Calu3 (cell line): ENCODE measurements at places on chromosomes 16 and 17. TPM values are rescaled to one million over a fixed set of nuclear protein-coding genes. Genes with fewer than 3 reads are reported as not detected.

Gene C1QTNF8
- not detected in 2 replicates for total RNA-seq

Gene CA7
- total RNA-seq, result not detected in 2 replicates

Gene SALL1
- total RNA-seq, result not detected in 2 replicates

Gene CDR2L
- 39.4 and 48.3 TPM in 2 replicates for total RNA-seq

GRCh38 chr17:82170412-82170961 is 42.2 kb downstream of the CCDC57 start:
- DNase-seq, result no peak

- no peak for DNase-seq
These were observed 17.6 kb downstream of the ATPAF2 start for GRCh38 chr17:18021372-18021771.

- no peak for DNase-seq
These were observed 112.1 kb upstream of the FOXF1 start for GRCh38 chr16:86398201-86398600.

DNA sequence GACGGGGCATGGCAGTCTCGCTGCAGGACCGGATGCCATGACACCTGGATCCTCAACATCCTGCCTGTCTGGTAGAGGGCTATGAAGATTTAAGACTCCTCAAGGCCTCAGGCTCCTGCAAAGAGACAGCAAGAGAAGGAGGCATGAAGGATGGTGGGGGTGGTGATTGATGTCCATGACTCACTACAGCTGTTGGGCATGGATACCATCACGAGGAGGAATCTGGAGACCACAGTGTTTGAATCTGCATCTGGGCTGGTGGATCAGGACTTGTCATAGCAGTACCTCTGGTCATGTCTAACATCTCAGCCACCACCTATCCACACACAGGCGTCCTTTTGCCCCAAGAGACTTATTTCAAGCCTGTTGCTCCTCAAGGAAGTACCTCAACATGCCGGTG is 50.2 kb upstream of the WSCD1 start:
- DNase-seq, result no peak

DNA sequence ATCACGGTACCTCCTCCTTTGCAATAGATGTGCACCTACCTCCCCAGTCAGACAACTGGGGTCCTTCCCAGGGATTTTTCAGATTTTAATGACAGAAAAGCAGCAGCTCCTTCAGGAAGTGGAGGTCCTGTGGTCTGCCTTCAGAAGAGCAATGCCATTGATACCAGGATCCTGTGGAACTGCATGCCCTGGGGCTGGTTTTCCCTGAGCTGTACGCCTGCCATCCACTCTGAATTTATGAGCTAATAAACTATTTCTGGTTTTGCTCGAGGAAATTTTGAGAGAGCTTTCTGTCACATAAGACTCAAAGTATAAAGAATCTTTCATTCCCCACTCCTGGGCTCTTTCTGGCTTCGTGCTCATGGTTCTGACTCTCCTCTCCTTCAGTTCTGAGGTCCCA is 10.0 kb upstream of the CCL23 start:
- DNase-seq, result no peak

GRCh38 chr17:77208217-77208808 is 67.5 kb downstream of the SEC14L1 start:
- DNase-seq, result no peak

DNA sequence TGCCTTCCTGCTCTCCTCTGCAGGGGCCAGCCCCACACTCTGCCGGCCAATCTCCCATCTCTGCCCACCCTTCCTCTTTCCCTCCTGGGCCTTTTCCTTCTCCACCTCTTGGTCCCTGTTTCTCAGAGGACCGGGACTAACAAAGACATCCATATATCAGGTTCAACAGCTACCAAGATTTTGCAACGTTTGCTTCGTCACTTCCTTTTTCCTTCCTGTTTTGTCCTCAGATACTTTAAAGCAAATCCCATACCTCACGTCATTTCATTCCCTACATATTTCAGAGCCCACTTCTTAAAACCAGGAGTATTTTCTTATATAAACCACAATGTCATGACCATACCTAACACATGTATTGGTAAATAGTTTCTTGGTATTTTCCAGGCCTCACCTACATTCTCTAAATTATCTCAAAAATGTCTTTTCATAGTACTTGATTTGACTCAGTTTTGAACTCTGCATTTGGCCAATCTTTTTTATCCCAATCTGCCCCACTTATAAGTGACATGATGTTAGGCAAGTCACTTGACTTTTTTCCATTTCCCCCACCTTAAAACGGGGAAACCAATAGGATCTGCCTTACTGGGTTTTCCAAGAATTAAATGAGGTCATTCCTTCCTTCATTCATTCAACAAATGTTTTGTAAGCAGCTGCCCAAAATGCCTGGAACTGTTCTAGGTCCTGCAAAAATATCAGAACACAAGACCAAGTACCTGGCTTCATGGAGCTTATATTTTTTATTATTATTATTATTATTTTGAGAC is 7.2 kb upstream of the USP10 start:
- no peak for DNase-seq

- peak; percentile 46 for DNase-seq
These were observed 85.7 kb downstream of the TIMM22 start for GRCh38 chr17:1082579-1082978.

DNA sequence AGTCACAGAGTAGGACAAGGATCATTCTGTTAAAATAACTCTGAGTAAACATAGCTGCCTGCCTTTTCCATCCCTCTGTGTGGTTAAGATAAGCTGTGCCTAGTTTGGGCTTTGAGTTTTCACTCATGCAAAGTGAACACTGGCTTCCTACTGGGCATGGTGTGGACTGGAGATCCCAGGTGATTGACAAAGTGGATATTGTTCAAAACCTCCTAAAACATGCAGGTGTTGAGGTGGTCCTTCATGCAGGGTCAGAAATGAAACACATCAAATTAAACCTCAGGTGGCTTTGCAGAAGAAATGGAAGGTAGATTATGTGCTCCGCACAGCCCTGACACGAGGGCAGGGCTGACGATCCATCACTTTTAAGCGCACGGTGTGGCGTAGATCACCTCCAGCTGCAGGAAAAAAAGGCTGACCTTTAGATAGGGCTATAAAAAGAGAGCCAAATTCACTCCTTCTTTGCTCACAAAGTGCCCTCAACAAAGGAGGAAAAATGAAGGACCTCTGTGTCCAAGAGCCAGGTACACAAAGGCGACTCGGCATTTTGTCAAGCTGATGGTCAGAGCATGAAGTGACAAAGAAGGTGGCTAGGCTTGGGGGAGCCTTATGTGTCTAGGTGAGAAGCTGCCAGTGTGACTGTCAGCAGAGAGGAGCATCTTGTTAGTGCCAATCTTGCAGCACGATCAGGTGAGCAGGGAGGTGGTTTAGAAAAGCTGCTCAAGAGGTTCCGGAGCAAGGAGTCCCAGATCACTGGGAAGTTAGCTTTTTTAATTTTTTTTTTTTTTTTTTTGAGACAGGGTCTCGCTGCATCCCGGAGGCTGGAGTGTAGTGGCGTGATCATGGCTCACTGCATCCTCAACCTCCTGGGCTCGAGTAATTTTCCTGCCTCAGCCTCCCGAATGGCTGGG is 19.9 kb upstream of the ITPRIPL2 start:
- DNase-seq, result no peak

DNA sequence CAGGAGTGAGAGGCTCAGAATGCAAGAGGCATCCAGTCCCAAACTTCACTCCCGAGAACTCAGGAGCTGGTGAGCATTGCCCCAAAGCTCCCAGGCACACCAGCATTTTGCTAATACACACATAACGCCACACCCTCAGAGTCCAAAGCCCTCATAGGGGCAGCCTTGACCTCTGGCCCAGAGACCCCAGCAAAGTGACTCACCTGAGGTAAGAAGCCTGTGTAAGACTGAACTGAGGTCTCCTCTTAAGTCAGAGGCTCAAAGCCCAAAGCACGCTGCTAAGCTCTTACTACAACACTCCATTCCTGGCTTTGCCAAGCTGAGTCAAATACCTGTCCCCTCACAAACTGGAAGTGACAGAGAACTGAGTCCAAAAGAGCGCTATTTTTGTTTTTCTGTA is 16.4 kb downstream of the ST3GAL2 start:
- DNase-seq, result no peak

GRCh38 chr16:3444032-3444388 is 530 bp downstream of the NAA60 start:
- peak; percentile 34 for DNase-seq

DNA sequence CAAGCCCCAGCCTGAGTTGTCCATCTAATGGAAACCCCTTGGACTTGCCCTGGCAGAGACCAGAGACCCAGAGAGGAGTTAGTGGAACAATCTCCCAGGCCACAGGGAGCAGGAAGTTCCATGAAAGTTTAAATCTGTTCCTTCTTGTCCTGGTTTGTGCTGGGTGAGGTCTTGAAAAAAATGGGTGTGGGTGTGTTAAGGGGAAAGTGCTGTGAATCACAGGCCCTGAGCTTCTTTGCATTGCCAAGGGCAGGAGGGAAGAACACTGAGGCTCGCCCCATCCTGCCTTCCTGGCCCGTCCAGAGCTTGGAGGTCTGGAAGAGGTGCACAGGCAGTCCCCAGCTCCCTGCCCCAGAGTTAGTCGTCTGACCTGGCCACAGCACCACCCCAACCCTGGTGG is 2.3 kb downstream of the ADORA2B start:
- DNase-seq, result no peak

DNA sequence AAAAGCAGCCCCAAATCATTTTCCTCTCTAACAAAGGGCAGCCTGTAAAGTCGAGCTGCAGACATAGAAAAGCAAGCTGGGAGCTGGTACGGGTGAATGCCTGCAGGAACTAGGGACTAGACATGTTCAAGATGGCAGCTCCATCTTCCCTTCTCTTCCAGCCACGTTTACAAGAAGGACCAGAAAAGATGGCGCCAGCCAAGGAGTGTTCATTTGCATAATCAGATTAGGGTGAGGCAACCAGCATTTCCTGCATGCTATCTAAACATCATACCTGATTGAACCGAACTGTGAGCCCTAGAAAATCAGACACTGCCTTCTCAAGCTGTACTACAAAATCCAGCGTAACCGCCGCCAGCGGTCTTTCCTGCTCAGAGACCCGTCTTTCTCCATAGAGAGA is 896.8 kb downstream of the CDH11 start:
- no peak for DNase-seq

- DNase-seq, result no peak
These were observed 104.6 kb downstream of the TRIM37 start for GRCh38 chr17:59002126-59002525.

GRCh38 chr17:66322764-66323163 is 20.4 kb downstream of the PRKCA start:
- DNase-seq, result no peak

DNA sequence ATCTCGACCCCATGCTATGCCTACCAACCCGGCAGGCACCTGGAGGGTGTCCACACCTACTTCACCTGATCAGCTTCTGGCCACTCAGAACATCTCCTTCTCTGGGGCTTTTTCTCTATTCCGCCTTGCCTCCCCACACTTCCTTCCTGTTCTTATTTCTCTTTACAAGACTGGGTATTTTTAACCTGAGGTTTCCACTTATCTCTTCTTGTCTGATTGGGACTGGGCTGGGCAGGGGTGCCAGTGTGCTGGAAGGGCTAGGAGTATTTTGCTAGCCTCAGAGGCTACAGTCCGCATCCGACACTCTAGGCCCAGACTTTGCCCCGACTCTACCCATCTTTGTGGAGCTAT is 26.2 kb upstream of the ZNF652 start:
- no peak for DNase-seq

- DNase-seq, result no peak
These were observed 75.8 kb upstream of the ZNF469 start for GRCh38 chr16:88306860-88307545.

- DNase-seq, result no peak
These were observed 221.6 kb upstream of the DYNLRB2 start for GRCh38 chr16:80319181-80319580.

GRCh38 chr16:11412175-11412904 is 67.1 kb downstream of the RMI2 start:
- DNase-seq, result no peak

GRCh38 chr16:10642964-10643363 is 51.8 kb downstream of the TEKT5 start:
- DNase-seq, result no peak

DNA sequence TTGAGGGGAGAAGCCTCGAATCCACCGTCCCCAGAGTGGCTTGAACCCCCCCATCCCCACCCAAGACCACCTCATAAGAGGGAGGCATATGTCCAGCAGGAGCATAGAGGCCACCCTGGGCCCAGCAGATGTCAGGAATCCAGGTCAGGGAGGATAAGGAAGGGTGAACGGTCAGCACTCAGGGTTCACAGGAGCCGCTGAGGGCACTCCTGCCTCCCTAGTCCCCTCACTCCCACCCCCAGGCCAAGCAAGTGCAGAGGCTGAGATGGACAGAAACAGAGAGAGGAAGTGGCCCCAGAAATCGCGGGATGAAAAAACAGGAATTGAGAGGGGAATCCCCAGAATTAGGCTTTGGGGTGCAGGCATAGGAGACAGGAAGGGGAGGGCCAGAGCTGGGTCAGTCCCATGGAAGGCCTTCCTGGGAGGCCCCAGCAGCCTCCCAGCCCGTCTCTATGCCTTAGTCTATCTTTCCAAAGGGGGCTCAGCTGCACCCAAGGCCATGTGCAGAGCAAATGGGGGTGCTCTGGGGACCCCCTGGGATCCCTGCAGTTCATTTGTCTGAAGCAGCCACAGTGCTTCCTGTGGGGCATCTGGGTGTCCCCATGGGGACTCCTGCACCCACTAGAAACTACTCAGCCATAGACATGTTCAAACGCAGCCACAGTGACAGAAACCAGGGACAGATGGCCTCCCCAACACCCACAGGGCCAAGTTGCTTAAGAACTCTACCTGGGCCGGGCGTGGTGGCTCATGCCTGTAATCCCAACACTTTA is 1.7 kb downstream of the CMTM3 start:
- DNase-seq, result no peak

DNA sequence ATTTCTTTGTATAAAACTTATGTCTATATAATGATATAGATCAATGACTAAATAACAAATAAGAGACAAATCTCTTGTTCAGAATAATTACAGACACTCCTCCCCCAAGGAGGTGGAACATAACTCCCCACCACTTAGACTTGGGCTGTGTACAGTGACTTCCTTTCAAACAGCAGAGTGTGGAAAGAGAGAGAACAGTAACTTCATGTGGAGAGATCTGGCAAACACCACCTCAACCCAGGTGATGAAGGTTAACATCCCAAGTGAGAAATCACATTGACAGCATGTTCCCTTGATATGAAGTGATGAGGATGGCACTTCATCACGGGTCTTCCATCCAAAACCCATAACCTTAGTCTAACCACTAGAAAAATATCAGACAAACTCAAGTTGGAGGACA is 169.3 kb downstream of the PARN start:
- no peak for DNase-seq

DNA sequence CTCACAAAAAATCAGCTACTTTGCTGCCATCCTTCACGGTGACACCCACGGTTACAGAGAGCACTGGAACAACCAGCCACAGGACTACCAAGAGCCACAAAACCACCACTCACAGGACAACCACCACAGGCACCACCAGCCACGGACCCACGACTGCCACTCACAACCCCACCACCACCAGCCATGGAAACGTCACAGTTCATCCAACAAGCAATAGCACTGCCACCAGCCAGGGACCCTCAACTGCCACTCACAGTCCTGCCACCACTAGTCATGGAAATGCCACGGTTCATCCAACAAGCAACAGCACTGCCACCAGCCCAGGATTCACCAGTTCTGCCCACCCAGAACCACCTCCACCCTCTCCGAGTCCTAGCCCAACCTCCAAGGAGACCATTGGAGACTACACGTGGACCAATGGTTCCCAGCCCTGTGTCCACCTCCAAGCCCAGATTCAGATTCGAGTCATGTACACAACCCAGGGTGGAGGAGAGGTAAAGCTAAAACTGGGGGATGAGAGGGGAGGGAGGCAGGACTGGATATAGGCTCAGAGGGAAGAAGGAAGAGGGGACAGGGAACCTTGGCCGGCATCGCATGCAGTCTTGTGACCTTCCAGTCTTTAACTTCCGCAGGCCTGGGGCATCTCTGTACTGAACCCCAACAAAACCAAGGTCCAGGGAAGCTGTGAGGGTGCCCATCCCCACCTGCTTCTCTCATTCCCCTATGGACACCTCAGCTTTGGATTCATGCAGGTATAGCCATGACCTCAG is 581 bp downstream of the CD68 start:
- DNase-seq, result no peak
